CD4-positive, alpha-beta T cell (primary cell): ENCODE measurements at places on chromosomes 2 and 18.

DNA sequence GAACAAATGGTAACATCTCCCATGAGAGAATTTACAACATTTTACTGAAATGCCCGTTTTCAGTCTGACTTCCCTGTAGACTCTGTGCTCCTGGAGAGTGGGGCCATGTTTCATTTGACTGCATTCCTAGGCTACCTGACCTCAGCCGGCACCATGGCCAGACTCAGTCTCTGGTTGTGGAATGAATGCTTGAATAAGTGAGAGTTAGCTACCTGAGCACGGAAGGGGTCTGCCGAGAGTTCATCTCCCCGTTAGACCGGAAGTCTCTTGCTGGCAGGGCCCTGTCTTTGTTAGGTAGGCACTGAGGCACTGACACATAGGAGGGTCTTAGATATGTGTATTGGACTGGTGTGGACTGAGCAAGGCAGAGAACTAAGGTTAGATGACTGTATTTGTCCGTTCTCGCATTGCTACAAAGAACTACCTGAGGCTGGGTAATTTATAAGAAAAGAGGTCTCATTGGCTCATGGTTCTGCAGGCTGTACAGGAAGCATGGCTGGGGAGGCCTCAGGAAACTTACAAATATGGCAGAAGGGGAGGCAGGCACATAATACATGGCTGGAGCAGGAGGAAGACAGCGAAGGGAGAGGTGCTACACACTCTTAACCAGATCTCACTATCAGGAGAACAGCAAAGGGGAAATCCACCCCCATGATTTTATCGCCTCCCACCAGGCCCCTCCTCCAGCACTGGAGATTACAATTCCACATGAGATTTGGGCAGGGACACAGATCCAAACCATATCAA, 271.2 kb downstream of the GLI2 start:
- no peak for DNase-seq

DNA sequence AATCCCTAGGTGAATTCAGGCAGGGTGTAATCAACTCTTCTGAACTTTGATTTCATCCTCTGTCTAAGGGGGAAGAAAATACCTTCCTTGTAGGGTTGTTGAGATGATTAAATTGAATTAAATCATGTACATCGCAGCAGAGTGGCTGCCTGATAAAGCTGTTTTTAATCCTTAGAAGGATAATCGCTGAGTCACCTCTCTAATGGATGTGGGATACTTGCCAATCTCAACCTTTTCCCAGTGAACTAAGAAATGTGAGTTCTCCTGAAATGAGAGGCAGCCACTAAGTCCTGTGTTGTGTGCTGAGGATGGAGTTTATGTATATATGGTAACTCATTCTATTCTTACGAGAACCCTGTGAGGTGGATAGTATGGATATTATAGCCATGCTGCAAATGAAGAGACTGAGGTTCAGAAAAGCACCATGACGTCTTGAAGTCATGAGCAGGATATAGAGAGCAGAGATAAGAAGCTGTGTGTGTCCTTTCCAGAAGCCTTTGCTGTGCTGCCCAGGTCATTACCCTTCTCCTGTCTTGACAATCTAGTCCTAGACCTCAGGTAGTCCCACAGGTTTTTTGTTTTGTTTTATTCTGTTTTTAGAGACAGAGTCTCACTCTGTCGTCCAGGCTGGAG, 93.3 kb downstream of the HNRNPLL start:
- no peak for DNase-seq

DNA sequence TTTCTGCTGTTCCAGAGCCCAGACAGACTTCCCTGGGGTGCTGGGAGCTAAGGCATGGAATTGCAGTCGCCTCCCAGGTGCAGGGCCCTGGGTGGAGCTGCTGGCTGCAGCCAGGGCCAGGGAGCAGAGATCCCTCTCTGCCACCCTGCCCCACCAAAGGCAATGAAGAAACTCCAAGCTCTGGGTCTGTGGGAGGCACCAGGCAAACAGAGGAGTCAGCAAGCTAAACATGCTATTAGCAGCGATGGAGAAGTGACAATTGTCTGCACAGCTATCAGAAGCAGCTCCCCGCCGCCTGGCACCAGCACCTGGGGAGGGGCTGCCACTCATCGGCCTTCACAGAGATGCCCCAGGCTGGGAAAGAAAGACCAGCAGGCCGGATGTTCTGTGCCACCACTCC, 28.0 kb upstream of the COX5B start:
- DNase-seq: no peak

DNA sequence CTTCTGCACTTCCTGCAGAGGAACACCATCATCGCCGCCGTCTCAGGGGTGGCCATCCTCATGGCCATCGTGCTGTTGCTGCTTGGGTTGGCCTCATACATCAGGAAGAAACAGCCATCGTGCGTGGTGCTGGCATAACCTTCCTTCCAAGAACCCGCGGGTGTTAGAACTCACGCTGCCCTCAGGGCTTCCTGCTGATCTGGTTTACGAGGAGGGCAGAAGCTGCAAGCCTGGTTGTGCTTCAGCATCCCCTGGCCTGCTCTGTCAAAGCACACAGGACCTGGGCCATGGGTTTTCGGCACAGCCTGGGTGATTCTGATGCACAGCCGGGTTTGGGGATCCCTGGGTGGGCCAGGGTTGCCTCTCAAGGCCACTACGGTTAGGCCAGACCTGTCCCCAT, 12.2 kb upstream of the ZAP70 start:
- DNase-seq: no peak

GRCh38 chr2:75356865-75357264, 157.5 kb upstream of the TACR1 start:
- no peak for DNase-seq

- peak; percentile 73 for DNase-seq
Measured at GRCh38 chr18:58321986-58322385, 278.0 kb downstream of the NEDD4L start.

DNA sequence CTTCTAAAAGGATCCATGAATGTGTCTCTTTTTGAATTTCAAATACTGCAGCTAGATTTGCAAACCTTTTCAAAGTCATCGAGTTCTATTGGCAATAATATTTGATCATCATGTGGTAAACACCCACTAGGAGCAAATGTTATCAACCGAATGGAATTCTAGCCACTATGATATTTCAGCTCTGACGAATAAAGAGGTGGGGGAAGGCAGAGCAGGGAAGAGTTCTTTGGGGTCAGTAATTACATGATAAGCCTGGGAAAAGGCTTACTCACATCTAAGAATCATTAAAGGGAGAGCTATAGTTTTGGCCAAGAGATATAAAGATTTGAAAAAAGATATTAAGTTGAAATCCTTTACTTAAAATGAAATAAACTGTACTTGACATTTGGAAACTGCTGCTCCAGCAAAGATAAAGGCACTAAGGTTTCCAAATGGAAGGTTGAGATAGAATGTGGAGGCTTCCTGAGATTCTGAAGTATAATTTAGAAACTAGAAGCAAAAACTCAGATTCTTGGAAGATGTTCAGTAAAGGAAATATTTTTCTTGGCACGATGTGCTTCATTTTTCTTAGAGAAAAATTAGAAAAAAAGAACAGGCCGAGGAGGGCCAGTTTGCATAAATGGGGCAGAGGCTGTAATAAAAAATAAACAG, 104.7 kb upstream of the ARHGAP28 start:
- DNase-seq: no peak

DNA sequence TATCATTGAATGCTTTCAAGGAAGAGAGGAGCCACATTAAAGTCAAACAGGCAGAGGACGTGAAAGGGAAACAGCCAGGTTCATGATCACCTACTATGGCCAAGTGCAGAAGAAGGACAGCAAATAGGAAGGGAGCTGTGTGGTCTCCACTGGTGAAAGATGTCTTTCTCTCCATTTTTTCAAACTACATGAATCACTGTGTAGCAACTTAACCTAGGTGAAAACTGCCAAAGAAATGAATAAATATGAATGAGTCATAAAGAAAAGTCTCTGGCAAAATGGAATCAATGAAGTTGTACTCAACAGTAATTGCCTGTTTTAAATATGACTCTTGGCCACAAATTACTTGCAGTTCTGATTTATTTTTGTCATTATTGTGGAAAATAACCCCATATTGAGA, 452.6 kb upstream of the PKDCC start:
- no peak for DNase-seq

DNA sequence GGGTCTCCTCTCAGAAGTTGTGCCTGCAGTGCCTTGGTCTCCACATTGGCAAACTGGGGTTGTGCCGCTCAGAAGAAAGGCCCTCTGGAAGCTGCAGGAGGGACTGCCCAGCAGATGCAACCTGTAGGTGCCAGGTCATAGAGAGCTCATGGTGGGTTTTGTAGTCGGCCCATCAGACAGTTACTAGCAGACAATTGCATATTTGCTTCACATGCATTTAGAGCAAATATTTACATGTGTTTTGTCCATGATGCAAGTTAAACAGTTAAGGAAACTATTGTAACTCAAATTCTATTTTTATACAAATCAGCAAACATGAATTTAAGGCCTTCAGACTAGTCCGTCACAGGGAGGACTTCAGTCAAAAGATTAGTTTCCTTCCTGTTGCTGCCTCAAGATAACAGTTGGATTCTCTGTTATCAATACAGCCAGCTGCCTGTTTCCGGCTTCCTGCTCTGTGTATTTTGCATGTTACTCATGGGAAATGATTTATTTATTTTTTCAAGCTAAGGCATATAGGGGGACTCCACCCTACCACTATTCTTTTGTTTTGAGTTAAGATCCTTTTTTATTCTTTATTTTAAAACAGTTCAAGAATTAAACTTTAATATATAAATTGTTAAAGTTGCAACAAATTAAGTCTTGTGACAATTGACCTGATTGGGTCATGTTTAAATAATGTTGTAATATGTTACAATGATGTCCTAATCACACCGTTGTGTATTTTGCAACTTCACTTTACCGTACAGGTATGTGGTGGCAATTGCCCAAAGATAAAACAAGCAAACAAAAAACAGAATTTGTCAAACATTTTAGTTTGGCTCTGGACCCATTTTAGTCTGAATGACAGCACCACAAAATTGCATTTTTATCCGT, 133.5 kb downstream of the SPTBN1 start:
- DNase-seq: peak; percentile 41

GRCh38 chr2:233829193-233830110, 24.9 kb downstream of the HJURP start:
- no peak for DNase-seq

GRCh38 chr2:8437949-8438400, 243.9 kb upstream of the ID2 start:
- DNase-seq: no peak

- DNase-seq: no peak
Measured at GRCh38 chr2:129004485-129004884, 685.8 kb upstream of the HS6ST1 start.

DNA sequence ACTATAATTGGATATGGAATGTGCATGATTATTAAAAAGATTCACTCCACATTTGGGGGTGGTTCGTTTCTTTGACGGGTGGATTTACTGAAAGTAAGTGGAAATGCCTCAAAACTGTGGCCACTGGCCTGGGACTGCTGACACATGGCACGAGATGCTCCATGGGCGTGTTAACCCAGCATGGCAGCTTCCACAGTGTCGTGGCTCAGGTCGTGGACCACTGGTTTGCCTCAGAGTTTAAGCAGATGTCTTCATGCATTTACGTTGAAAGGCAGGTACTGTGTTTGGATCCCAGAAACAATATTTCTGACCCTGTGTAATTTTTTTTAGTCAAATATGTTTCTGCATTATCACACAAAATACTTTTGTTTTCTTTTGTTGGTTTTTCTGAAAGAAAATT, 242.0 kb downstream of the GBX2 start:
- DNase-seq: no peak

DNA sequence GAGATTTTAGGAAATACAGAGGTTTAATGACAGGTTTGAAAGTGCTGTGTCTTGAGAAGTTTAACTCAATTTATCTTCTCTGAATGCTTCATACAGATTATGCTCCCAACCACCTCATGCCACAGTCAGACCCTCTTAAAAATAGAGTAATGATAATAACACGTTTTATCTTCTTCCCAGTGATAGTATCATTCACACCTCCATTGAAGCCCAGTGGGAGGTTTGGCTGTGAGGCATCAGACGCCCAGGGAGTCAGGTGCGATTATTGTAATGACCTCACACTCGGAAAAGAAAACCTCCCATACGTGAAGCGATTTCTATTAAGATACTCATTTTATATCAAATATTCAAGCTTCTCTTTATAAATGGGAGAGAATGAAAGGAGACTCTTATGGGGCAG, 366.3 kb downstream of the SETBP1 start:
- DNase-seq: no peak

- no peak for DNase-seq
Measured at GRCh38 chr18:61869636-61870035, 23.2 kb downstream of the RNF152 start.

- DNase-seq: no peak
Measured at GRCh38 chr2:235716875-235717496, 223.1 kb downstream of the AGAP1 start.

GRCh38 chr2:153509133-153509532, 30.6 kb upstream of the RPRM start:
- DNase-seq: no peak

DNA sequence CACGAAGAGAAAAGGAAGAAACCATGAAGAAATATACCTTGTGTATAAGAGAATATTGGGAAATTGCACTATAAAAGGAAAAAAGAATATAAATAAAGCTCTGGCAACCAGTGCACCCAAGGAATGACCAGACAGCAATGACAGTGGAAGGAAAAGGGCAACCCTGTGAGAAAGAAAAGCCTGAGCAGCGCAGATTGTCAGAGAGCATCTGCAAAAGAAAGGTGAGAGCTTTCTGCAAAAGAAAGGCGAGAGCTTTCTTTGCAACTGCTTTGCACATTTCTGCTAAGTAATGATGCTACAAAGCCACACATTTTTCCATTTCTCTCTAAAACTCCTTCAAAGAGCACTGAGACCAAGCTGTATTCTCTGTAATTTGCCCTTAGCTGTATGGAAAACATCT, 83.6 kb downstream of the CTNNA2 start:
- no peak for DNase-seq

DNA sequence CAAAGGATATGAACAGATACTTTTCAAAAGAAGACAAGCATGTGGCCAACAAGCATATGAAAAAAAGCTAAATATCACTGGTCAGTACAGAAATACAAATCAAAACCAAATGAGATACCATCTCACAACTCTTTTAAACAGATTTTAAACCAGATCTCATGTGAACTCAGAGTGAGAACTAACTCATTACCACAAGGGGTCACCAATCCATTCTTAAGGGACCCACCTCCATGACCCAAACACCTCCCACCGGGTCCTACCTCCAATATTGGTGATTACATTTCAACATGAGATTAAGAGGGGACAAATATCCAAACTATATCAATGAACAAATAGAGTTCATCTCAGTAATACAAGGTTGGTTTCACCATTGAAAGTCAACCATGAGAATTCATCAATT, 319.8 kb upstream of the GULP1 start:
- DNase-seq: no peak

GRCh38 chr2:236510034-236510433, 59.6 kb upstream of the ACKR3 start:
- no peak for DNase-seq
